ENCODE measurements at places on chromosomes 11 and 22.

DNA sequence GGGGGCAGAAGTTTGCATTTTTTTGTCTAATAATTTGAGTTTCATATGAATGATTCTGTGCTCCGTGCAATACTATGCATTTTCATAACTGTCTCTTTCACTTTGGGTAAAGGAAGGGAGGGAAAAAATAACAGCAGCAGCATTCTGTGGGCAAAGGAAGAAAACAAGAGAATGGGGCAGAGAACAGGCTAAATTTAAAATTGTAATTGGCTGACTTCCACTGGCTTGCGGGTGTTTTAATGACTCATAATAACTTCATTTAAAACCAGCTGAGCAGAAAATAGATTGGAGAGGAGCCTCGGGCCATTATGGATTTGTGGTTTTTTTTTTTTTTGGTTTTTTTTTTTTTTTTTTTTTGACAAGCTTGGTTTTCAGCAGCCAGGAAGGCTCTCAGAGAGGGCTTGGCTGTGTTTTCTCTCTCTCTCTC, 107.4 kb downstream of the ZBTB16 start:
- DNase-seq = no peak

GRCh38 chr11:63548178-63548577, 11.6 kb downstream of the PLAAT4 start:
- no peak for DNase-seq

DNA sequence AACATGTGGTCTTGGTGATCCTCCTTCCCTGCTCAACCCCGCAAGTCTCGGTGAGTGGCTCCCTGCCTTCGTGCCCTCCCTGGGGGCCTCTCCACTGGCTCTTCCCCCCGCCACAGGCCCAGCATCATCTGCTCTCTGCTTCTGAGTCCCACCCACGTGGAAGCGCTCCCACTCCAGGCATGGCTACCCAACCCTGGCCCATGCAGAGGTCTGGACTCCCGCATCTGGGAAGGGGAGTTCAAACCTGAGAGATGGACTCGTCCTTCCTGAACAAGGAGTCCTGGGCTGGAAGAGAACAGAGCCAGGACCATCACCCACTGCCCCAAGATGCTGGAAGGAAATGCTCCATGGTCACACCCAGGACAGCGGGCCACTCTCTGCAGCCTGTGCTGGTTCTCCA, 90.8 kb downstream of the DHCR7 start:
- no peak for DNase-seq

DNA sequence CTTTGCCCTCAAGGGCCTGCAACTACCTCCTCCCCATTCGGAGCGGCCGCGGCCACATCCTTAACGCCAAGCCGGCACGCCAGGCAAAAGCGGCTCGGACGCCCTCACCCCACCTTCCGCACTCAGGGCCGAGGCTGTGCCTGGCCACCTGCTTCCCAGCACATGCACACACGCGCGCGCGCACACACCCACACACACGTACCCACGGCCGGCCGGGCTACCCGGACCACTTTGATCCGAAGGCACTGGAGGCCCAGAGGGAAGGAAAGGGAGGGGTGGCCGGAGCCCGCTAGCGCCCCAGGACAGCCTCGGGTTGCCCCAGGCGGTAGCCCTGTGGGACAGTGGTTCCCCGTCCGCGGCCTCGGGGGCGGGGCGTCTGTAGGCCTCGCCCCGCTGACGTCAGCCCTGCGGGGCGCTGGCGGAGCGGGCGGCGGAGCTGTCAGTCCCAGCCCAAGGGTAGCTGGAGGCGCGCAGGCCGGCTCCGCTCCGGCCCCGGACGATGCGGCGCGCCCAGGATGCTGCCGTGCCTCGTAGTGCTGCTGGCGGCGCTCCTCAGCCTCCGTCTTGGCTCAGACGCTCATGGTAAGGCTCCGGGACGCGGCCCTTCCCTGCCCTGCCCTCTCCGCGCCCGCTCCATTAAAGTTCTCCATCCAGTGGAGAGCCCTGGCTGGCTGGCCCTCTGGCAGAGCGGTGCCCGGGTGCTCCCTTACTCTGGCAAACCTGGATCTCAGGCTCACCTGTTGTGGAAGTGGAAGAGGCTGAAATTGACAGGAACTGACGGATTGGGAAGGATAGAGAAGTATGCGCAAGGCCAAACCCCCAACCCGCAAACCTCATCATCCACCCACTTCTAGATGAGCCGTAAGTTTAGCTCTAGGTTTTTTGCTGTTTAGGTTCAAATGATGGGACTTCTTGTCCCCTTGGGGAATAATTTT, at the start of gene IL10RA:
TSS of gene IL10RA (plus strand) at position 442 of the 935 bp plus-strand sequence. CDS start at position 516, 74 bp downstream.
- DNase-seq = peak; percentile 94

GRCh38 chr22:20418211-20418788, 19.3 kb downstream of the SCARF2 start:
- peak; percentile 88 for DNase-seq

DNA sequence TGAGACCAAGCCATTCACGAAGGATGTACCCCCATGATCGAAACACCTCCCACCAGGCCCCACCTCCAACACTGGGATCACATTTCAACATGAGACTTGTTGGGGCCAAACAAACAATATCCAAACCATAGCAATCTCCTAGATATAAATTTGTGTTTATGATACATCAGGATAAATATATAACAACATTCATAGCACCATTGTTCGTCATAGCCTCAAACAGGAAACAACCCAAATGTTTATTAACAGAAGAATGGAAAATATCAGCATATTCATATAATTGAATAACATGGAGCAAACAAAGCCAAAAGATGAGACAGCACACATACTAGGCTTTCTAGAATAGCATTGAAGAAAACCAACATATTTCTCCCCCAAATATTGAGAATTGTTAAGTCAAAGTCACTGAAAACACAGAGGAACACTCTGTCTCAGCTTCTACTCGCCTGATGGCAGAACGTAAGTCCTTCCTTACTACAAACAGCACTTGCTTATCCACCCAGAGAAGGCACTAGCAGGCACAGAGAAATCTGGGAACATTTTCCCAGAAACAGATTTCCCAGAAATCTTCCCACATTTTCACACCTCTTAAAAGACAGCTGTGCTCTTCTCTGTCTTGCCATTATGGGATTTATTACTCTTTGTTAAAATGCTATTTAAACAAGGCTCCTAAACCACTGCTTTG, 8.1 kb upstream of the GDPD4 start:
- no peak for DNase-seq

DNA sequence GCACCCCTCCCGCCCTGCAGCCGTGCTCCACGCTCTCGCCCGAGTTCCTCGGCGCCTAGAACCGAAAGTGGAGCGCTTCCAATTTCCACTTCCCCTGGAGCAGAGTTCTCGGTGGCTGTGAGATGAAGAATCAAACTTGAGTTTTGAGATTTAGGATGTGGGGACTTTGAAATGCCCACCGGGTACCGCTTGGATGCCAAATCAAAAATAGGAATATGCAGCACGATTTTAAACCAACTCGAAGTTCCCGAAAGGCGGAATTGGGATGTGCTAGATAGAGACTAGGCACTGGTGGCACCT, 569 bp downstream of the POLA2 start:
- DNase-seq = no peak

DNA sequence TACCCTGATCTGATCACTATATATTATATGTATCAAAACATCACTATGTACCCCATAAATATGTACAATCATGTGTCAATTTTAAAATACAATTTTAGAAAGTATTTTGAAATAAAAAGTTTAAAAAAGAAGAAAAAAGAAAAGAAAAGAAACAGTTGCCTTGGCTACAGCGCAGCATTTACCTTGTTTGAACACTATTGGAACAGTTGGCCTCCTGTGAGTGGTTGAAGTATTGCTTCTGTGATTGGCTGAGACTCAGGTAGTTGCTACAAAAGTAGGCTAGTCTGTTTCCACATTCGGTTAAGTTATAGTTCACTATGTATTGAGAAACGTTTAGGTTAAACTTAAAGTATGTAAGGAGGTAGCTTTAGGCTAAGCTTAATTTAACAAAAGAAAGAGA, 7.9 kb upstream of the DTX4 start:
- no peak for DNase-seq

DNA sequence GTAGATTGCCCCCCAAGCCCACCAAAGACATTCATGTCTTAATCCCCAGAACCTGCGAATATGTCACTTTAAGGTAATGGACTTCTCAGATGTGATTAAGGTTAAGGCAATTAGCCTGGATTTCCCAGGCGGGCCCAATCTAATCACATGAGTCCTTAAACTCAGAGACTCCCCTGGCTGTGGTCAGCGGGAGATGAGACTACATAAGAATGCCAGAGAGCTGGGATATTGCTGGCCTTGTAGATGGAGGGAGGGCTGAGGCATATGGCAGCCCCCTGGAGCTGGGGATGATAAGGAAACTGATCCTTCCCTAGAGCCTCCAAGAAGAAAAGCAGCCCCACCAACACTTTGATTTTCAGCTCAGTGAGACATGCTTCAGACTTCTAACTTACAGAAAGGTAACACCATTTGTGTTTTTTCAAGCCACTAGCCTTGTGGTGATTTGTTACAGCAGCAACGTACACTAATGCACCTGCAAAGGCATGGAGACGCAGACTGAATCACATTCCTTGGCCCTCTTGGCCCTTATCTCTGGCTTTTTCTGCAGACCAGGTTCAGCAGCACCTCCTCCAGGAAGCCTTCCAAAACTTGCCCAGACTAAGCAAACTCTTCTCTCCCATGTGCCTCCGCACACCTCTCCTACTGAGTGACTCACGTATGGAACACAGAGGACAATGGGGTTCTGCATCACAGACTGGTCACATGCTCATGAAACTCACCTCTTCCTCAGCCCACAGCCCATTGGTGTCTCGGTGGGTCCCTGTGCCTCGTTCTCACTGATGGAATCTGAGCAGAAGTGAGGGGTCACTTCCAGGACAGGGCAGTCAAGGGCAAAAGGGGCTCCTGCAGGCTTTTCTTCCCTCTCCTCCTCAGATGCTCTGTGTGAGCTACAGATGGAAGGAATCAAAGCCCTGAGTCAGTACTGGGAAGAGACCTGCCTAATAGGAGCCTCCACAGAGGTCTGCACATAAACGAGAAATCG, 86.3 kb upstream of the HMGXB4 start:
- no peak for DNase-seq

DNA sequence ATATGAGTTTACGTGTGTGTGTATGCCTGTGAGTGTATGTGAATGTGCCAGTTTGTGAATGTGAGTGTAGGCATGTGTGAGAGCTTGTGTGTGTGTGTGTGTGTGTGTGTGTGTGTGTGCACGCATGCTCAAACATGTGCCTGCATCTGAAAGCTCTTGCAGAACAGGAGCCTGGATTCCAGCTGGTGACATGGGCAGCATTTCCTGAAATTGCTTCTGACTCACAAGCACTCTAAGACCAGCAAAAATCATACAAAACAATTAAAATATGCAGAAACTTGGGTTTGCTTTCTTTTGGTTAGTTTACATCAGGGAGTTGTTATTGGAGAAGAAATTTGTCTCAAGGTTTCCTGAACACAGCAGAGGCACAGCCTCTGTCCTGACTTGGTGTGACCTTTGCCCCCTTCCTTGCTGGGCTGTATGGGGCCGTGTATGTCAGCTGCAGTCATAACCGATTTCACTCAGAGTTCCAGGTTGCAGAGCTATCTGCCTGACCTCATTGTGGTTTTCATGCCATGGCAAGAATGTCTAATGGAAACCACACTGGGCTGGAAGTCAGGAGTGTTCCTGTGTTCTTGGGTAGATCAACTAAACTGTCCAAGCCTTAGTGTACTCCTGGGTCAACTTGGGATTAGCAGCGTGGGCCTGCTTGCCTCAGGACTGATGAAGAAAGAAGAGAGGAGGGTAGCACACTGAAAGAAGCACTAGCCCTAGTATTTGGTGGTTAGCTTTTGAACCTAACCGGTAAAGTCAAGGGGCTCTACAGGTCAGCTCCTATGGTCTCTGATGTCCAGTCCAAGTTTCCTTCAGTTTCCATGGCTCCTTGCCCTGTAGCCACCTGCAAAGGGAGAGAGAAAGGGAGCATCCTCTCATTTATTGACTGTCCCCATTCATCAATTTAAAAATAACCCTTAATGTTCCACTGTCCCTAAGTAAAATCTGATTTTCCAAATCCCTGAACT, 143.7 kb downstream of the SNX19 start:
- no peak for DNase-seq
